AG08396 (cell line): ENCODE measurements at places on chromosomes 7 and 10.

DNA sequence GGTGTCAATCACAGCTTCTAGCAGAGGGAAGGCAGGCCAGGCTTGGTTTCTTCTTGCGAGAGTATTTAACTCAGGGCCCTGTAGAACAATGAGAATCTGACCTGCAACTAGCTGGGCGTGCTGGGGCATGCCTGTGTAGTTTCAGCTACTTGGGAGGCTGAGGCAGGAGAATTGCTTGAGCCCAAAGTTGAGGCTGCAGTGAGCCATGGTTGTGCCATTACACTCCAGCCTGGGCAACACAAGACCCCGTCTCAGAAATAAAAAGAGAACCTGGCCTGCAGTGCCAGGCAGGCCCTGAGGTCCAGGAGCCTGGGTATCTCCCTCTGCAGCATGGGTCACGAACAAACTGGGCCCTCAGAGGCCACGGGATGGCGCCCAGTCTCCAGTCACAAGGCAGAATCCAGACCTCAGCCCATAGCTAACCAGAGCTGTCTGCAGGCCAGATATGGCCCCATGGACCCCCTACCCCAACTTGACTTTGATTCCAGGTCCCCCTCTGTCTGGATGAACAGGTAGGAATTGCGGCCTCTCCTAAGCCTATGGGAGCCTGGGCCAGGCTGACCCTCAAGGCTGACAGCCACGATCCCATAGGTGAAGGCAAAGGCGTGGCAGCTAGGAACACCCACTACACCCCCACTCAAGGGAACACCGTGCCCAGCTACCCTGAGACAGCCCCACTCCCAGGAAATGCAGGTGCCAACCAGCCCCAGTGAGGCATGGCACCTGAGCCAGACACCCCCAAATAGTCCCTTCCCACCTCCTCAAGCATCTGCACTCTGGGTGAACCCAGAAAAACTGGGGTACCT, 102.7 kb upstream of the TNRC18 start:
- no peak for DNase-seq

GRCh38 chr7:151550656-151551286, 31.1 kb upstream of the RHEB start:
- peak; percentile 26 for DNase-seq

DNA sequence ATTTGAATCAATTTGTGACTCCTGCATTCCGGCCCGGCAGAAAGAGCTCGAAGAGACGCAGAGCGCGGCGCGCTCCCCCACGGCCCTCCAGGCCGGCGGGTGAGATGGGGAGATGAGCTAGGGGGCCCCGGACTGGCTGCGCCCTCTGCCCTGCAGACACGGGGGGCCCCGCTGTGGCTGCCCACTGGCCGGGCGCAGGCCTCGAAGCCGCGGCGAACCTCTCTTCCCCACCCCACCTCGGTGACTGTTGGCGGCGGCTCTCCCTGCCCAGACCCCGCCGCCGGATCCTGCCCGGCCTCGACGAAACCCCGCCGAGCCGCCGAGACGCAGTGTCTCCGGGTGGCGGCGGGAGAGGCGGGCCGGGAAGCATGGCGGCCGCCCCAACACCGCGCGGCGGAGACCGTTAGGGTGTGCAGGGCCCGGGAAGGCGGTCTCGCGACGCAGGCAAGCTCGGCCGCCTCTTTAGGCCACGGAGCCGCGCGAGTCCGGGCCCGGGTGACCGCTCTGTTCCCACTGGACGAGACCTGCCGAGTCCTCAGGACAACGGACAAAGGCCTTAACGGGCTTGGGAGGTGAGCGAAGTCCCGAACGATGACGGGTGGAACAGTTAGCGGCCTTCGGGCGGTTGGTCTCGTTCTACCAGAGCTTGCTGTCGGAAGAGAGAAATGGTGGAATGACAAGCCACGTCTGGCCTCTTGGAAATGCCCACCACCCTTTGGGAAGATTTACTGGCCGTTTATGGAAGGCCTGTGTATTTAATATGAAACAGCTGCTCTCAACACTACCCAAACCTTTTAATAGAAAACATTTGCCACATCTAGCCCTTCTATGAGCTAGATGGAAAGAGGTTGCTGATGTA, 24.3 kb downstream of the NUP42 start:
- DNase-seq: no peak

DNA sequence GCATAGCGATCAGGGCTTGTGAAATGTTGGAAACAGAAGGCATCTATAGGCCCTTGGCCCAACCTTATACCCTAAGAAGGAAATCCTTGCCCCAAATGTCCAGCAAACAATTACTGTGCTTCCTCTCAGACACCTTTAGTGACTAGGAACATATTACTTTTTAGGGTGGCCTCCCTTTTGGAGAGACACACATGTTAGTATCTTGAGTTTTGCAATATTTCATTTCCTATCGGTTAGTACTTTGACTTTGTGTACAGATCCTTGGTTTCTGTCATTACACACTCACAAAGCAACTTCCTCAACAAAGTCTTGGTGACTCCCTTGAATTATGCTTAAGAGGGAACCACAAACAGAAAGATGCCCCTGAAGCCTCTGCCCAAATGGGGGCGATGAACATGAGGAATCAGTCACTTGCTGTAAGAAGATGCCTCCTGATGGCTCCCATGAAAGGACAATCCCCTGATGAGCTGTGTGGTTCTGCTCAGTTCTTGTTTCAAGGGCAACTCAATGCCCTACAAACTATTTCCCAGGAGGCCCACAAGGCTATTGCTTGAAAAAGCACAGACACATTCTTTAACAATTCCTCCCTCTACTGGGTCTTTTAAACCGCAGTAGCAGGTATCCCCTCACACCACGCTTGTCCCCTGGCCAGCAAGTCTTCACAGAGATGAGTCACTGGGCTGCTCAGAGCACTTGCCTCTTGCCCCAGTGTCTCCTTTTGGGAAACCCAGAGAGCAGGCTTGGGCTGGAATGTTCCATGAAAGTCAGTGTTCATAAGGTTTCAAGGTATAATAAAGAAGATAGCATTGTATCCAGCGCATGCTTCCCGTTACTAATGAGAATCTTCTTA, 196.2 kb downstream of the FANK1 start:
- no peak for DNase-seq

GRCh38 chr10:59879363-59879913, 26.9 kb downstream of the CCDC6 start:
- no peak for DNase-seq

DNA sequence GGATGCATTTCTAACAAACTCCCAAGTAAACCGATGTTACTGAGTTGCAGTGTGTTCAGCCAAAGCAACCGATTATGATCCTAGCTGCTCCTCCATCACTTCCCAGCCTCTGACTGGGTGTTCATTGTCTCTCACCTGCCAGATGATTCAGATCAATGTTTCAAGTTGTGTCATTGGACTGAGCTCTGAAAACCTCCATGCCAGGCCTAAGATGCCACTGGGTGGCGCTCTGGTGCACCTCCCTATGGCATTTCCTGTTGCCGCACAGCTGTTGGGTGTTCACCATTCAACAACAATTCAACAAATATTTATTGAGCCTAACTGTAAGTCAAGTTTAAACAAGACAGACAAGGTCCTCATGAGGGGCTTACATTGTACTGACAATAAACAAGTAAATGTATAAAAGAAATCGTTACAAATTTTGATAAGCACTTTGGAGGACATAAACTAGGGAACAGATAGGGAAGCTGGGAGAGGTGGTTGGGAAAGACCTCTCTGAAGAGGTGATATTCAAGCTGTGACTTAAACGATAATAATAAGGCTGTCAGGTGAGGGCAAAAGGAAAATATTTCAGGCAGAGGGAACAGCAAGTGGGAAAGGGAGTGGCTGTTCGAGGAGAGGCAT, 22.8 kb downstream of the RGR start:
- DNase-seq: peak; percentile 64

GRCh38 chr10:113272511-113272910, 280.3 kb upstream of the HABP2 start:
- DNase-seq: no peak

DNA sequence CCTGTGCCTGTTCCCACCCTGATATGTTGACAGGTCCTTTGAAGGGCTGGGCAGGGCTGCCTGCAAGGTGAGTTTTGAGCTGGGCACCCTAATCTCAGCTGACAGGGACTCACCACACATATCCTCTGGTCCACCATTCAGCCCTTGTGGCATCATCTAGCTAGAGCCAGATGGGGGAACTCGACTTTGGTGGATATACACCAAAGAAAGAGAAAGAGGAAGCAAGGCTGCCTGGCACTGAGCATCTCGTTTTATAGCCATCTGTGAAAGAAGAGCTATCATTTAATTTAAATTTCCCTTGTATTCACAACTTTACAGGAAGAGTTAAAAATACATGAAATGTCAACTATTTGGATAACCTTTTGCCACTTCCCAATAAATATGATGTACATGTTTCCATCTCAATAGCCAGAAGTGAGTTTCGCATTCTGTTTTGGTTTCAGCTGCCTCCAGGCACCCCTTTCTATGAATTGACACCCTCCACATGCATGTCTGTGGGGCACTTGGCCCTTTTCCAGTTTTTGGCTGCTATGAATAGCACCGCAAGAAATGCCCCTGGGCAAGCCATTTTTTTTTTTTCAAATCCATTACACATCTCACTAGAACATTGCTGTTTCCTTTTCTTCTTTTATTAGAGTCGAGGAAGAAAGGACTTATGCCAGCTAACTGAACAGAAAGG, 22.9 kb upstream of the GRB10 start:
- DNase-seq: no peak

DNA sequence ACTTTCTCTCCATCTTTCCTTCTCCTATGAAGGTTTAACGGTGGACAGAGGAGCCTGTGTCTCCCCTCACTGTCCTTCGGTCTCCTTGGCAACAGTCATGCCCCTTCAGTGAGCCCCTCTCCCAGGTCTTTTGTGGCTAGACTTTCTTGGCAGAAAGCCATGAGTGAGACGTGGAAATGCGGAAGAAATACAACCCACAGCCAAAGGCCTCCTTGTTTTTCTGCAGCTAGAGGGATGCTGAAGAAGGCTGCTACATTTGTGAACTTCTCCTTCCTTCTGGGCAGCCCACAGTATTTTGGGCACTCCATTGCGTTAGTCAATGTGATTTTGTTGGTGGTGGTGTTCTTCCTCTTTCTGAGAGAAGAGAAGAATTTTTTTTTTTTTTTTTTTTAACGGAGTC, 333.7 kb upstream of the PODXL start:
- no peak for DNase-seq

- DNase-seq: no peak
These were observed 556.3 kb downstream of the GRM8 start for GRCh38 chr7:126696256-126697038.

GRCh38 chr10:27019827-27020226, 80.5 kb downstream of the ANKRD26 start:
- no peak for DNase-seq

- DNase-seq: peak; percentile 4
These were observed 23.4 kb downstream of the LOXL4 start for GRCh38 chr10:98244586-98244985.

- DNase-seq: no peak
These were observed 16.8 kb upstream of the NDST2 start for GRCh38 chr10:73828161-73828560.

DNA sequence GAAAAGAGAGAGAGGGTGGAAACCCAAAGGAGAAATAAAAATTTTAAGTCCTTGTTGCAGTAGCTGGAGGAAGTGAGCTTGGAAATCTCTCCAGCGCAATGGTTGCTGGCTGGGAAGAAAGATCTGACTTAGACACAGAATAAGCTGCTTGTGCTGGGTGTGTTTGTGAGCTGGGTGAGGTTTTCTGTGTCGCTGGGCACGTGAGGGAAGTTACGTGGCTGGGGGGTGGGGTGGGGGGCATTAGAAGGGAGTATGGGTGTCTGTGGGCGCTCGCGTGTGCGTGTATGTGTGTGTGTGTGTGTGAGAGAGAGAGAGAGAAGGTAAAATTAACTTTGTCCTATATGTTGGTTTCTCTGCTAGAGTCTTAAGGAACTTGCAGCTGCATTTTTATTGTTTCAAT, 11.6 kb downstream of the TCF7L2 start:
- no peak for DNase-seq

- peak; percentile 47 for DNase-seq
These were observed 35.9 kb downstream of the DENND2A start for GRCh38 chr7:140604760-140605159.

DNA sequence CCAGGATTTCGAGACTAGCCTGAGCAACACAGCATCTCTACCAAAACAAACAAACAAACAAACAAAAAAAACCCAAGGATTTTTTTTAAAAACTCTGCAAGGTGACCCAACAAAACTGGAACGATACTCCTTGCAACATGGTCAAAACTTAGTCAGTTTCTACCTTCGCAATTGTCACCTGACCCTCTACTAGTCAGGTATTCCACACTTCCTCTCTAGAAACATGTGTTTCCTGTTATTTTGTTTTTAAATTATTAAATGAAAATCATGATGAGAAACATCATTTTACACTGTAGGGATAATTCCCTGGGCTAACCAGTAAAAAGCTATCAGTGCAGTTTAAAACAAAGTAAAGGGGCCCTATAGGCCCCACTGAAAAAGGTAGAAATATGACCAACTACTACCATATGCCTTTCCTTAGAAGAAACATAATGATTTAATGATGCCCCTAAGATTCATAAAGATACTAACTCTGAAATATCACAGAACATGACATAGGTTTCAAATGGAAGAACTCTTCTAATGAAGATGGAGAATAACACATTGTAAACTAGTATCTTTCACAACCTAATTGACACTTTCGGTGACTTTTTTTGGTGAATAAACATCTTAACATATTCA, 8.7 kb downstream of the BRAF start:
- DNase-seq: no peak

DNA sequence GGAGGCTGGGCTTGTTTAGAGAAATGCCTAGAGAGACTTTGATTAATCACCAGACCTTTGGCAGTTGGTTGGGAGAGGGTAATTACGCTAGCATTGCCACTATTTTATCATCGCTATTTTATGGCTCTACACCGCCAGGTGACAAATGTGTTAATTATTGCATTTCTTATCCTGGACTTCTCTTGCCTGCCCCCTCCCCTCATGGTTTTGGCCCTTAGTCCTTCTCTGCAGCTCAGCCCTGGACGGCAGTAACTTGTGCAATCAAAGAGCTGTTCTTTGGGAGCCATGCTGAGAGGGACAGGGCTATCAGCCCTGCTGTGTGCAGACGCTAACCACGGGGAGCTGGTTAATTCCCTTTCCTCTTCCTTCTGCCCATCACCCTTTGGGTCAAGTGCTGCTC, 585.0 kb downstream of the AUTS2 start:
- no peak for DNase-seq

- DNase-seq: no peak
These were observed at the start of gene TFR2 for GRCh38 chr7:100641463-100641859. TFR2 (minus strand) TSS chr7:100641552; CDS start chr7:100641509, 43 bp downstream.

GRCh38 chr7:134613623-134614347, 32.9 kb upstream of the BPGM start:
- DNase-seq: peak; percentile 68

- peak; percentile 37 for DNase-seq
These were observed 12.0 kb downstream of the LSM8 start for GRCh38 chr7:118195837-118196474.

GRCh38 chr10:69856601-69857166, 55.0 kb downstream of the COL13A1 start:
- no peak for DNase-seq

DNA sequence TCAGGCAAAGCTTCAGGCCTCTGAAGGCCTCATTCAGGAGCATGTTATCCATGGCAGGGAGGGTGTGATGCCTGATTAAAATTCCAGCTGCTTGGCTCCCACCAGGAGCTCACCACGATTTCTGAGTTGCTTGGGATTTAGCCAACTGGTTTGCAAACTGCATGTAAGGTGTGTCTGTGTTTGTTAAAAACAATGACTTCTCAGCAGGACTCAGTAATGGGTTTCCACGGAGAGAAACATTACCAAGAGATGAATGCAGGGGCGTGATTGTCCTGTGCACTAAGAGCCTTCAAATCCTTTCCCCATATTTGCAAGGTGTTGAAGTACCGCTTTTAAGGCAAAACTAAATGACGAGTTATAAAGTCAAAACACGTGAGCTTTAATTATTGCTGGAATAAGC, 88.8 kb upstream of the BTBD16 start:
- DNase-seq: no peak
